Epithelial cell of esophagus (primary cell): ENCODE measurements at places on chromosomes 1 and 21.
A peak's percentile ranks its signal among the peaks of the same experiment; 100 is the strongest.

GRCh38 chr21:14452727-14453241 is 69.8 kb upstream of the HSPA13 start:
- no peak for DNase-seq

DNA sequence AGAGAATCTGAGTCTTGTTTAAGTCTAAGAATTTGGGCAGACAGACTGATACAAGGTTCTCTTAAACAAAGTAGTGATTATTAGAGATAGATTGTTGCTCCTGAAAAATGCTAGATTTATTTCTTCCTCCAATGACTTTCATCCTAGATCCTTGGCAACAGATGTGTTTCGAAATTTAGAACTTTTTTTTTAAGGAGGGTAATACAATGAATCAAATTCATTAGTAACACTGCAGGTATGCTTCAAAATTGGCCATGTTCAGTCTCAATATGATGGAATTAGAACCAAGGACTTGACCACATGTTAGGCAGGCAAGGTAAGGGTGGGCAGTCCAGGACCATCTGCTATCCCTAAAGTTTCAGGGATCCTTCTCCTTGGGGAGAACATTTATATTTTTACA is 4.5 kb upstream of the LCE1F start:
- DNase-seq = peak; percentile 44

GRCh38 chr21:43193651-43194302 is 25.0 kb downstream of the CRYAA start:
- DNase-seq = peak; percentile 96

GRCh38 chr1:76867342-76868130 is at the start of gene ST6GALNAC5:
TSS of gene ST6GALNAC5 (plus strand) at chr1:76867480.
- no peak for DNase-seq

GRCh38 chr21:36966066-36966820 is at the start of gene HLCS:
TSS of gene HLCS (minus strand) at chr21:36966669. CDS start at chr21:36966638, 31 bp downstream.
- peak; percentile 75 for DNase-seq

- DNase-seq = no peak
Measured at GRCh38 chr1:230174471-230175162, 107.6 kb downstream of the GALNT2 start.

DNA sequence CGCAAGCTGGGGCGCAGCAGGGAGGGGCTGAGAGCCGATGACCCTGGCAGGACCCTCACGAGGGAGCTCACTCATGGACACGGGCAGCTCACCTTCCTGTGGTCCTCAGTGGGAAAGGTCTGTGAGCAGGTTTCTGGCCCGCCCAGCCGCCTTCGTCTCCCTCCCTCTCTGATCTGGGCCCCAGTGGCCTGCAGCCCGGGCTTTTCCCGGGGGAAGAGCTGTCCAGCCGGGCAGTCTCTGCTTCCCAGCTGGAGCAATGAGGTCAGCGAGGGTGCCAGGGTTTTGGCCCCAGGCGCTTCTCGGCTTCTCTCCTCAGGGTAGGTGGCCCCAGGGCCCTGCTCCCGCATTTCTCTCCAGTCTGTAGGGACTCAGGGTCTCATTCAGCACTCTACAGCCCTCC is 22.2 kb upstream of the ARHGEF16 start:
- DNase-seq = no peak

- no peak for DNase-seq
Measured at GRCh38 chr1:47223174-47223920, 8.7 kb downstream of the TAL1 start.

DNA sequence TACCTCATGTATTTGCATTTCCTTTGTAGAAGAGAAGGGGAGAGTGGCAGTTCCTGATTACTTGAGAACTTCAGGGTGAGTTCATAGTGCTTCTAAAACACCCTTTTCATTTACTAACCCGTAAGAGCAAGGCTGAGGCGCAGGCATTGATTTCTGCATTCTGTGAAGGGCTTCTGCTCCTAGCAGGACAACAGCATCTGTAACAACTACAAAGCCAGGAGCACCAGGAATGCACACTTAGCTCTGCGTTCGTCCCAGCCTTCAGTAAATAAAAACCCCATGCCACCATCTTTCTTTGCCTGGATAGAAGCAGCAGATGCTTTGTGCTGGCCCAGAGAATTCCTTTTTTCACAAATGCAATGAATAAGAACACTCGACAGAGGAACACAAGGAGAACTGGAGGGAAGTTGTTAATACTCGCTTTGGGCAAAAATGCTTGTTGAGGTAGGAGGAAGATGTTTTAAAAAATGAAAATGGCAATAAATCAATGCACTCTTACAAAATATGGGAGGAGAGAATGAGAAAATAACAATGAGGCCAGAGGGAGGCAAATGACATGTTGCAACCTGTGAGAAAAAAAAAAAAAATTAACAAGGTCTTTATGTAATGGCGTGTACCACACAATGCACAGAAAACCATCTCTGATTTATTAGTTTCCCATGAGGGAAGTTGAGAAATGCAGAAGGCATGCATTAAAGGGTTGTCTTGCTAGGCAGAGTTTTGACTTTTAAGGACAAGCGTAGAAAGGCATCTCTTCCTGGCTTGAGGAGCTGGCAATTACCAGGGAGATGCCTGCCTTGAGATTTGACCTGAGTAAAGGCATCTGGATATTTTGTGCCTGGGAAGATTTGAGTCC is 418.8 kb downstream of the DISC1 start:
- DNase-seq = peak; percentile 45

- DNase-seq = no peak
Measured at GRCh38 chr1:173870252-173871075, 2.3 kb downstream of the ZBTB37 start.

GRCh38 chr1:200384818-200385390 is 24.9 kb downstream of the ZNF281 start:
- no peak for DNase-seq

GRCh38 chr1:47438165-47439016 is 547 bp downstream of the FOXD2 start:
- DNase-seq = no peak

- peak; percentile 71 for DNase-seq
Measured at GRCh38 chr1:43668956-43669355, 19.0 kb downstream of the KDM4A start.
